ENCODE measurements at places on chromosomes 3 and 15.

DNA sequence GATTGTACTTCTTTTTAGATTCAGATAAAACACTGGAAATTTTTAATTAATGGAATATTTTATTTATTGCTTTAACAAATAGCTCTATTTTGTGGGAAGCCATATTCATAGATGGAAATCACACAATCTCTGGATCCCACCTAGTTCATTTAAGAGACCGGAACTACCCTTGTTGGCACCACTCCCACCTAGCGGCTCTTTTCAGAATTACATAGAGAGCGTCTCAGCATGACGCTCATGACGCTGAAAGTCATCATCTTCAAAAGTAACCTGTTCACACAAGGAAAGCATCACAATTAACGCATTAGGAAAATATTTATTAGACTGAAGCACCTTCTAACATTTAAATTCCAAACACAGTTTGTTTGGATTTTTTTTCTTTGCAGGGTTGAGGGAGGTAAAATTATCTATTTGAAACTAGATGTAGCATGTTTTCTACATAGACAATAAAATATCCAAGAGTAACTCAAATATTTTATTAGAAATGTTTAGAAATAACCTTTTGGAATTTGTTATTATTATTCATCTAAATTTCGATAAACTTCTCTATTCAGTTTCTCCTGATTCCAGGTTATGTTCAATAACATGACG, 214.9 kb upstream of the ARRDC4 start:
- DNase-seq = no peak

- DNase-seq = no peak
Observed at GRCh38 chr3:174857301-174857700, 1.8 kb upstream of the NAALADL2 start.

DNA sequence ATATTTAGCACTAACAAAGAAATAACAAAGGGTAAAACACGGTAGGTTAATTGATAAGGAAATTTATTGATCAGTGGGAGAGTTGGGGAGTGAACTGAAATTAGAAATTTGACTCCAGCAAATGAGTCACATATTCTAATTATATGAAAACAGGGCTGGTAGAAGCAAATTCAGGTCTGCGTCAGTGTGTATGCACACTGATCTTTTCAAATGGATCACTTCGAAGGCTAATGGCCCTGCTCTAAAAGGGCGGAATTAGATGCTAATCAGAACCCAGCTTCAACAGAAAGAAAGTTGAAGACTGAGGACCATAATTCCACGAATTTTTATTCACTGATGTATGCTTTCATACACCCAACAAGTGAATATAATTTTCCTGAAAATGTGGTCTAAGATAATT, 762.4 kb upstream of the DPPA4 start:
- no peak for DNase-seq

- DNase-seq = no peak
Observed at GRCh38 chr15:51130344-51130743, 35.6 kb upstream of the TNFAIP8L3 start.

DNA sequence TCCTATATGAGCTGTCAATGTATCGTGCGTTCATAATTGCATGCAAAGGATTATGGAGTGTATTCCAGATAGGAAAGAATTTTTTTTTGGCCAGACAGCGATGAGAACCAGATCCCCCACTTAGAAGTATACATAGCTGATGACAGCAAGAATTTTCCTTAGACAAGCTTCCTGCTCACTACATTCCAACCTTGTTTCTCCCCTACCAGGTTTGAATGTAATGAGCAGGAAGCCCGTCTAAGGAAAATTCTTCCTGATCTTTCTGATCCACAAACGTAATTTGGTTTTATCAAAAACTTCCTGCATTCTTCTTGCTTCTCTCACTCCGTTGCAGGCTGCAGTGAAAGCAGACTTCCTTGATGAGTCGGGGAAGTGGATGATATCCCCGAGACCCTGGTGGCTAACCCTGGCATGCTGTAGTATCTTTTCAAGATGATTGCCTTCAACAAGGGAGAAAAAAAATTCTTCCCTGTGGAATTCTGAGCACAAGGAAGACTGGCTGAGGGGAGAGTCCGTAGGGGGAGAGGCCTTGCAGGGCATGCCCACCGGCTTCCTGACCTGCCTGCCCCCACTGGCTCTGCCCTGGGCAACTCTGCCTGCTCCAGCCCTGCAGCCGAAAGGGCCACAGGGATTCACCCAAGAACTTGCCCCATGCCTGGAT, 243.1 kb downstream of the TLE3 start:
- DNase-seq = no peak

DNA sequence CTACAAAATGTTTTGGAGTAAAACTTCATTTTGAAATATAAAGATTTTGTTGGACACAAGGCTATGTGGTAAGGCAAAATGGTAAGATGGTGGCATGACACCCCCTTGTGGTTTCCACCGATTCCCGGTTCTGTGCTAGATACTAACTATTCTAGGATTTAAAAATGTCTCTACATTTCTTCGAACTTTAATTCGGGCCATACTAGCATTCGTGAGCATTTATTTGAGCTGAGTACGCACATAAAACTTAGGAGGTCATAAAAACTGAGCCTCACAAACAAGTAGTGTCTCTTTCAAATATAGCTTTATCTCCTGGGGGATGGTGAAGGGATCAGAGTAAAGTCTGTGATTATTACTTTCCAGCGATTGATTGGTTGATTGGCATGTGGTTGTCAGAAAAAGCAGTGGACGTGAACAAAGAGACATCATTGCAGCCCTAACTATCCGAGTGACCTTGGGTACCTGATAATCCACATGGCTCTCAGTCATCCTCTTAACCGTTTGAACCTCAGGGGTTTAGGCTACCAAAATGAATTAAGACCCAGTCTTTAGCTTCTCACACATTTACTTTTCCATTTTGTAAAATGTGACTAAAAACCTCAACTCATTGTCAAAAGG, 1.1 kb upstream of the ZNF639 start:
- DNase-seq = no peak

DNA sequence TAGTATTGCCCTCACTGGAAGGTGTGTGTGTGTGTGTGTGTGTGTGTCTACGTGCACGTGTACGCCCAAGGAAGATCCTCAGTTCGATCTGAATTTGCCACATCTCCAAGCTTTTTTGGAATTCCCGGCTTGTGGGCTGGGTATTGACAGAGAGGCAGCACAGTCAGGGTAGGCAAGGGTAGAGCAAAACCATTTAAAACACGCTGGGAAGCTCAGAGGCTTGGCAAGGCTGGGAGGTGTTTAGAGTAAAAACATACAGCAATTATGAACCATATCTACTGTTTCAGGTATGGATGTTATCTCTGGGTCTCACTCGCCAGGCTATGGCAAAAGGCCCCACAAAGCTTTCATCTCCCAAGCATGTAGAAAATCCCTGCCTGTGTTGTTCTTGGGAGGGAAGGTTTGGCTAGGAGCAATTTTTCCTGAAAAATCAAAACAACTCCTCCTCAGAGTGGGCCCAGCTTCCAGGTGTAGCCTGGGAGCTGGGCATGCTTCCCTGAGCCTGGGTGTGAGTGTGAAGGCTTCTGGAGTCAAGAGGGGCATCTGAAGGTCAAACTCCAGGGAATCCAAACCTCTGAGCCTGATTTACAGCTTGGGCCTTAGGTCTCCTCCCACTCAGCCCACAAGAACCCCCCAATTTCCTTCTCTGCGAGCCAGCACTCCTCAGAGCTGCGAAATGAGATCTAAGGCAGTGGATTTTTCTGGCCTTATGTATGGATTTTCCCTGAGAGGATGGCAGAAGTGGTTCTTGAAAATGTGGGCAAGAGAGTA, 244.8 kb upstream of the TPRG1 start:
- no peak for DNase-seq
